Kidney (tissue), 22 donors: ENCODE measurements at places on chromosomes 13 and 19. TPM values are rescaled to one million over a fixed set of nuclear protein-coding genes. Genes with fewer than 3 reads are reported as not detected.
A peak's percentile ranks its signal among the peaks of the same experiment; 100 is the strongest.

DNA sequence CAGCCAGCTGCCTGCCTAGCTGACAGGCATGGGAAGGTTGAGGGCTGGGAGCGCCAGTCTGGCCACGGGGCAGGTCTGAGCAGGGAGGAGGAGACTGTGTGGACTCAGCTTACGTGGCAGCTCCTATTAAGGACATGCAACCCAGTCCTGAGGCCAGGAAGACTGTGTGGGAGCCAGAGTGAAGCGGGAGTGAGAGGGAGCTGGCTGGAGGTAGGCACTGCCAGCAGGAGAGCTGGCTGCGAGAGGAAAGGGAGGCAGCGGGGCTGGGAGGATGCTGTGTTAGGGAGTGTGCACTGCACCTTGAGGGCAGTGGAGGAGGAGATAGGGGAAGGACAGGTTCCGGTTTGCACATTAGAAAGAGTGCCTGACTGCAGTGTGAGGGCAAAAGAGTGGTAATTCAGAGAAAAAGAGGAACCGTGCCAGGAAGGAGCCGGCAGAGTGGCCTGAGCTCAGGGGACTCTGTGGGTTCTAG, 99.2 kb downstream of the SLC7A1 start:
- no peaks in the 10 kb centered on the region for H3K36me3 ChIP-seq
- no peak overlapping the region for H3K27ac ChIP-seq
- DNase-seq, result peak; percentile 38
- H3K4me1 ChIP-seq, result no peaks in the 10 kb centered on the region

- no peak overlapping the region for H3K27ac ChIP-seq
- H3K36me3 ChIP-seq, result no peaks in the 10 kb centered on the region
- DNase-seq, result no peak
- no peaks in the 10 kb centered on the region for H3K4me1 ChIP-seq
Measured at GRCh38 chr13:86476656-86477055, 677.4 kb upstream of the SLITRK6 start.

Gene MCF2L
- total RNA-seq, result 61.9 TPM

GRCh38 chr13:70162141-70162540, 53.9 kb upstream of the KLHL1 start:
- no peak overlapping the region for H3K27ac ChIP-seq
- no peaks in the 10 kb centered on the region for H3K4me1 ChIP-seq
- no peaks in the 10 kb centered on the region for H3K27me3 ChIP-seq
- DNase-seq, result no peak

Gene MTUS2
- 0.06 TPM for total RNA-seq

Gene SCGB2B2
- total RNA-seq, result 1.1 TPM

DNA sequence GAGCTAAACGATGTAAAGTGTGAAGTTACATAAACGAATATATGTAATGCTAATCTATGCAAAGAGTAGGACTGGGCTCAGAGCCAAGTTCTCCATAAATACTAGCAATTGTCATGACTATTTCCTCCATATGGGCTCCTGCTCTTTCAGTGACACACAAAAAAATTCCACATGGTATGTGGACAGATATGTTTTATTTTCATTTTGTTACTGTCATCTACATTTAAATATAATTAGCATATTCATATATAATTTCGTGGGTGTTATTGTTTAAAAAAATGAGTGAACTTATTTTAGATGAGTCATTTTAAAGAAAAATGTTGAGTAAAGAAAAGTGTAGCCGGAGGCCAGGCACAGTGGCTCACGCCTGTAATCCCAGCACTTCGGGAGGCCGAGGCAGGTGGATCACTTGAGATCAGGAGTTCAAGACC, 5.0 kb upstream of the IGSF23 start:
- H3K27me3 ChIP-seq, result no peaks in the 10 kb centered on the region
- H3K4me1 ChIP-seq, result no peaks in the 10 kb centered on the region
- DNase-seq, result peak; percentile 81
- no peak overlapping the region for H3K27ac ChIP-seq
- no peaks in the 10 kb centered on the region for H3K36me3 ChIP-seq

GRCh38 chr19:15265850-15266248, 33.6 kb upstream of the EPHX3 start:
- peaks cover 41% of the 10 kb centered on the region for H3K36me3 ChIP-seq
- H3K4me3 ChIP-seq, result no peak overlapping the region
- peaks cover 18% of the 10 kb centered on the region for H3K4me1 ChIP-seq
- H3K27me3 ChIP-seq, result no peaks in the 10 kb centered on the region
- DNase-seq, result no peak
- H3K27ac ChIP-seq, result peak overlapping the region; percentile 72

- H3K27ac ChIP-seq, result no peak overlapping the region
- no peaks in the 10 kb centered on the region for H3K4me1 ChIP-seq
- no peaks in the 10 kb centered on the region for H3K27me3 ChIP-seq
Measured at GRCh38 chr13:37241786-37242185, 136.3 kb upstream of the CSNK1A1L start.

Gene ATCAY
- 0.16 TPM for total RNA-seq

Gene FFAR1
- not detected for total RNA-seq

DNA sequence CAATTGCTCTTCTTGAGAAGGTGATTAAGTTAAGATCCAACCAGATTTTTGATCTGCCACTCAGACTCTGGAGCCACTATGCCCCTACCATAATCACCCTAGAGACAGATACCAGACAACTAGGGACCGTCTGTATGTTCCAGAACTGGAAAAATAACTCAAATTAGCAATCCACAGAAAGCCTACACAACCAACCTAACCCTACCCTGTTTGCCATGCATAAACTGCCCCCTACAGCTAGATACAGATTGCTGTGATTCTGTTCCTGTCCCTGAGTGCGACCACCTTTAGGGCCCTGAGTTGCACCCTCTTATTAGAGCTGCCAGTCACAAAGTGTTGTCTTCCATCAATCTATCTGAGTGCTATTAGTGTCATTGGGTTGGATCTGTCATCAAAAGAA, 929.8 kb upstream of the SLITRK1 start:
- DNase-seq, result no peak
- no peaks in the 10 kb centered on the region for H3K27me3 ChIP-seq
- H3K4me3 ChIP-seq, result no peak overlapping the region
- no peaks in the 10 kb centered on the region for H3K36me3 ChIP-seq

DNA sequence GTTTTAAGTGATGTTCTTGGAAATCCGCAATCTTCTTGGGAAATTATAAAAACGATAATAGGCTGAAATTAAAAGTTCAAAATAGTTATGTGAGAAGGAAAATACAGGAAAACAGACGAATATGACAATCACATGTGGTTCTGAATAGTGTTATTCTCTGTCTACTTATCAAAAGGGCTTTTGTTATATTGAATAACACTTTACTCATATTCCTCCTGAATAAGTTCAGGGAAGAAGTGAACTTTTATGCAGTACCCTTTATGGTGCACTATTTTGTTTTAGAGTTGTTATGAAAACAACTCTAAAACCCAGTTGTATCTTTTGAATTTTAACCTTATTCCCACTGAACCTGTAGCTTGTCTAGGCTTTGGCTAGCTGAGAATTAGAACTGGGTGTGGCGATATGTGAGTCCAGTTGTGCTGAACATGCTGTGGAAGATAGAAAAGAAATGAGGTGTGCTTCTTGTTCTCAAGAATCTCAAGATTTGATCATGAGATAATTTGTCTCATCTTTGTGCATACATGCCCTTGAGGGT, 384.4 kb downstream of the LMO7 start:
- no peaks in the 10 kb centered on the region for H3K4me1 ChIP-seq
- H3K27ac ChIP-seq, result no peak overlapping the region
- DNase-seq, result no peak
- no peak overlapping the region for H3K4me3 ChIP-seq
- H3K36me3 ChIP-seq, result no peaks in the 10 kb centered on the region

DNA sequence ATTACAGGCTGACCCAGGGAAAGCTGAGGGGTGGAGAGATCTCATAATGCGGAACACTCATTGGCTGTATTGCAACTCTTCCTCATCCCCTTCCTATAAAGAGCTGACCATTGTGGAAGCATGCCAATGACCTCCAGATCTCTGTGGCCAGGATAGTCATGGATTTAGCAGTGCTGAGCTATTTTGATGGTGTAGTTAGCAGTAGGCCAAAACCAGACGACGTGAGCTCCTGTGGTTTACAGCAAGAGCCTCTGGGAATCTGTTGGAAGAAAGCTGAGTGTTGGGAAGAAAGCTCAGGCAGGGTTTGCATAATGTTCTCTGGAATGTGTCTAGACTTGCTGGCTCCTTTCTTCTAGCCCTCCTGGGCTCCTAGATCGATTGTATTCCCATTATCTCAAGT, 187.5 kb upstream of the GPC6 start:
- no peaks in the 10 kb centered on the region for H3K36me3 ChIP-seq
- no peaks in the 10 kb centered on the region for H3K27me3 ChIP-seq
- H3K4me1 ChIP-seq, result no peaks in the 10 kb centered on the region
- H3K27ac ChIP-seq, result no peak overlapping the region
- no peak for DNase-seq
- no peak overlapping the region for H3K4me3 ChIP-seq

Gene MEF2B
- 3.4 TPM for total RNA-seq

Gene TPTE2
- total RNA-seq, result 0.16 TPM

Gene SELENOV
- total RNA-seq, result not detected
